ENCODE measurements at places on chromosomes 2 and 18.

- DNase-seq, result no peak
Observed at GRCh38 chr2:95306336-95306895, 9.3 kb downstream of the KCNIP3 start.

DNA sequence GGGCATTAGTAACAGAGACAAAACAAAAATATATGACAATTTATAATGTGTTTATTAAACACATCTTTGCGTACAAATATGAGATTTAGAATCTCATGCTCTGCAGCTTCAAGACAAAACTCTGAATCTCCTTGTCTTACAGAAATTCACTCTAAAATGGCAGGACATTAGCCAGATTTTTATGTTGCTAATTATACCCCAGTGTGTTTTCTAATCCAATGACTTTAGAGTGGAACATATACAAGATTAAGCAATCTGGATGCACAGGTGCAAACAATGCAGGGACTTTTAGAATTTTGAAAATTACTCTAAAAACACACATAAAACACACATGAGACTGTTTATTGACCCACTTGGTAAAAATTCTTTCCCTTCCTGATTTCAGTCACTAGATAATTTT, 85.9 kb downstream of the CALCRL start:
- DNase-seq, result no peak

DNA sequence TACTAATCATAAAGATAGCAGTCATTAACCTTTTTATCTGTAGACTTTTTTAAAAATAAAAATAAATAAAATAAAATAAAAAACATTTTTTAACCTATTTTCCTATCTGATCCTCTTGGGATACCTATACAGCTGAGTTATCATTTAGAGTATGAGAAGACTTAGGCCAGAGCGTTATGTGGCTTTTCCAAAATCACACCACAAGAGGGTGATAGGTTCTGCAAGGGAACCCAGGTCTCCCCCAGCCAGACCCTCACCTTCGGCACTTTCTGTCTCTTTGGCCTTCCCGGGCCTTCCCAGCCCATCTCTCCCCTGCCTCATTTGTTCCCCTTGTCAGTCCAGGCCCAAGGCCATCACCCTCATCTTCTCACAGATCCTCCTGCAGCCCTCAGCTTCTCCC, 311.7 kb downstream of the SMAD2 start:
- no peak for DNase-seq

- no peak for DNase-seq
Observed at GRCh38 chr2:216776066-216776850, 80.9 kb upstream of the IGFBP5 start.

GRCh38 chr2:25905126-25905525, 26.8 kb upstream of the ASXL2 start:
- no peak for DNase-seq

- DNase-seq, result no peak
Observed at GRCh38 chr2:53202063-53202462, 565.5 kb upstream of the CHAC2 start.

DNA sequence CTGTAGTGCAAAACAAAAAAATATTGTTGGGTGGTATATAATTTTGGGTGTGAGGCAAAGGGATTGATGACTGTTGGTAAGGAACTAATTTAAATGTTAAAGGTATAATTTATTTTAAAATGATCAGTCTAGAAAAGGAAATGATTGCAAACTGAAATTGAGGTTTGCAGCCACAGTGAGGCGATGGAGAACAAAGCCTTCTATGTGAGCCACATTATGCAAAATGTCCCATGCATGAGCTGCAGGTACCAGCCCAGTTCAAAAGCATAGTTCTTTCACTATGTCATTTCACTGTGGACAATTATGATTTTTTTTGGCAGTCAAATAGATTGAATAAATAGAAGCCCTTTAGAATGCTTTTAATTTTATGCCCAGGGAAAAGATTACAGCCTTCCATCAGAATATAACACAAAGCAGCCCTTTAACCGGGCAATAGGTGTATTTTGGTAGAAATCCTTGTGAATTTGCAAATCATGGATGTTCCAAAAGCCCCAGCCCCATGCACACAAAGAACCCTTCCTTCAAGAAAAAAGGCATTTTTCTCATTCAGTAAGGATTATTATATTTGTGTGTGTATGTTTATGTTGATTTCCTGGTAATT, 1.7 kb downstream of the MAP2 start:
- no peak for DNase-seq

DNA sequence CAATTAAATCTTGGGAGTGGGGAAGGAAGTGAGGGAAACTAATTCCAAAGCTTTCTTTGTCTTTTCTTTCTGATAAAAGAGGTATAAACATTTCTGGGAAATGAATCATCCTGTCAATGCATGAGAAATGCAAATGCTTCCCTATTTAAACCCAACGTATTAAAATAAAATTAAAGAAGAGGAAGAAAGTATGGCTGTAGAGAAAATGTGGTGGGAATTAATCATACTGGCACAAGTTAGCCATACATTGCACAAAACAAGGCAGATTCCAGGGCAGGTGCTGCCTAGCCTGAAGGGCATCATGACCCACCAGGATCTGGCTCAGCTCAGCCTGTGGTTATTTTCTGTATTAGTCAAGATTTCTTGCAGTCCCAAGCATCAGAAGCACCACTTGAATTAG, 338.0 kb downstream of the NYAP2 start:
- no peak for DNase-seq

DNA sequence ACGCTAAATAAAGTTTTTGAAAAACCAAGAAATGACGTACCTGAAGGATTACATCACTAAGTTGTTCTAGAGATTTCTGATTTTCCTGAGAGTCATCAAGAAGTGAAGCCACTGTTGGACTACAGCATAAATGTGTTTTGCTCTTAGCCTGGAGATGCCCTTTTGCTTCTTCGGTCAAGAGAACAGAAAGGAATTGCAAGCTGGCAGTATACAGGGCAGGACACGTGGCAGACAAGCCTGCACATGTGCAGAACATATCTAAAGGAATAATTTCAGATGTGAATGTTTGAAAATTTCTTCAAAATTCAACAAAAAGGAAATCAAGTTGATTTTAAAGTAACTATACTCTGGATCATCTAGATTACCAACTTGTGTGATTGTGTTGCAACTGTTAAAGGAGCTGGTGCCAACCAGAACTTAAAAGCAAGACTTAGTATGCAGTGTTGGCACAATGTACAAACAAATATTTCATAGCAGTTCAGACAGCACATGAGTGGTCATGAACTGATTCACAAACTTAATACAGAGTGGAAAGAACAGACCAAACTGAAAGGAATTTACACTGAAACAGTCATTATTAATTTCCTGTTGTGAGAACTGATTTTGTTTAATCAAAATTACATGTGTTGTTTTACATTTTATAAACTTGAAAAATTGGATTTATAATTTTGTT, 100.4 kb upstream of the CD226 start:
- DNase-seq, result no peak

GRCh38 chr2:20217041-20217970, 7.6 kb downstream of the SDC1 start:
- DNase-seq, result no peak

DNA sequence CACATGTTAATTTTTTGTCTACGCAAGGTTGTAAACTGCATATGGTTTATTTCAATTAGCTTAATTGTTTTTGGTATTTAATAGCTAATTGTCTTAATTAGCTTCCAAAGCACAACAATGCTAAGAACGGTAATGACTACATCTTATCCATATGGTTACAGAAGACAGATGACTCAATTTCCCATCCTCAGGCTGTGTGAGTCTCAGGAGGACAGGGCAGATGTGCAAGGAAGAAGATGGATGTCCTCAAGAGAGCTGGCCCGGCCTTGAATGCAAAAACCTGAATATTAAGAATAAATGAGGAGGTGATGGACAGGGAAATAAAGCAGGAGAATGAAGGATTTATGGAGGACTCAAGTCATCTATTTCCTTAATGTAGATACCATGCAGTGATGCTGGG, 31.4 kb downstream of the SLC4A3 start:
- DNase-seq, result no peak

GRCh38 chr2:109379507-109379906, 234.3 kb downstream of the SEPTIN10 start:
- DNase-seq, result no peak

DNA sequence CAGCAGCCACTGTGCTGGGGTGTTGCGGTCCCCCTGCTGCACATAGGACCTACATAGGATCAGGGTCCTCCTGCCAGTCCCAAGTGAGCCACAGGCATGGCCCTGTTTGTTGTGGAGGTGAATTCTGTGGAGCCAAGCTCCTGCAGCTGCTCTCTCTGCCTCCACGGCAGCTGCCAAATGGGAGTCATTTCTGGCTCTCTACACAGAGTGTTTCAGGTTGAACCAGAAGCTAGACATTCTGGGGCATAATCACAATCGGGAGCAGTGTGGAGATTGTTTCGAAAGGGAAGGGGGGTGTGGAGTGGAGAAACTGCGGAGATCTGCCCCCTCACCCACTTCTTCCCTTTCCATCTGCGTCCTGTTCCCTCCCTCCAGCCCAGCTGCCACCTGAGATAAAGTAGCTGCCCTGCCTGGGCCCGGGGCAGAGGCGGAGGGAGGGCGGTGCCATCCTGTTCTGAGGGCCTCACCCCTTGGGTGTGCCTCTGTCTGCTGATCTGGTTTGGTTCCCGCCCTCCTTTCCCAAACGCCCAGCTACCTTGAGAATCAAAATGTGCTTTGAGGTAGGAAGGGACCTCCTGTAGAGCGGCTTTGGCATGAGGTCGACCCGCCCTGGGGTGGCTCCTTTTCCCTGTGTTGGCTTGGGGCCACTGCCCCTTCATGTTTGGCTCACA, 139.4 kb downstream of the WDSUB1 start:
- DNase-seq, result no peak

- DNase-seq, result no peak
Observed at GRCh38 chr2:54940723-54941122, 109.5 kb downstream of the RTN4 start.

DNA sequence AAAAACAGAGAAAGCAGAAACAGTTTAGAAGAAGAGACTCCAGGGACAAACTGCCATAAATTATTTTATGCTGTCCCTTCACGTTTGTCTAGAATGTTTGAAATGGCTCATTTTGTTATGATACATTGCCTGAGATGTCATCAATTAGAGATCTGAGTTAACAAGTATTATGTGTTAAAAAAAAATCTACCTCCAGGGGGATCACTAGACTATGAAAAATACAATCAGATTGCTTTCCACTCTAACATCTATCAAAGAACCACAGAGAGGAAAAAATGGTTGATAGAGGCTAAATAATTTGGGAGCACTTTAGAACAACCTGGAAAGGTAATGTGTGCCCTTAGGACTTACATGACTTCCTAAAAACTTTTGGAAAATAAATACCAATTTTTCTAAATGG, 103.8 kb upstream of the CCDC150 start:
- DNase-seq, result no peak

All from WTC11 (cell line).